GM13977 (cell line): ENCODE measurements at places on chromosomes 11 and 22.

DNA sequence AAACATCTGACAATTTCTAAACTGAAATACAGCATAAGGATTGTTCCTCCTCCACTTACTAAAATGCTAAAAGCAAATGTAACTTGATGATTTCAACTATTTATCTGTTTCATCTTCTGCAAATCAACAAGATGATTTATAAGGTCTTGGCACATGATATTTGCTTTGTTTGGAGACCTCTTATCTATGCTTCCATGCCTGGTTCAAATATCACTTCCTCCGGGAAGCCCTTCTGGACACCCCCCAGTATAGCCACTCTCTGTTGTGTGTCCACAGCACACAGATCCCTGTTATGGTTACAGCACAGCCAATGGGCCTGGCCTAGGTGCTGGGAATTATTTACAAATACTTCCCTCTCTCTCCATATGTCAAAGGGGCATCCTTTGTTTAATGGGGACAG, 114.8 kb downstream of the C11orf58 start:
- no peak for DNase-seq

DNA sequence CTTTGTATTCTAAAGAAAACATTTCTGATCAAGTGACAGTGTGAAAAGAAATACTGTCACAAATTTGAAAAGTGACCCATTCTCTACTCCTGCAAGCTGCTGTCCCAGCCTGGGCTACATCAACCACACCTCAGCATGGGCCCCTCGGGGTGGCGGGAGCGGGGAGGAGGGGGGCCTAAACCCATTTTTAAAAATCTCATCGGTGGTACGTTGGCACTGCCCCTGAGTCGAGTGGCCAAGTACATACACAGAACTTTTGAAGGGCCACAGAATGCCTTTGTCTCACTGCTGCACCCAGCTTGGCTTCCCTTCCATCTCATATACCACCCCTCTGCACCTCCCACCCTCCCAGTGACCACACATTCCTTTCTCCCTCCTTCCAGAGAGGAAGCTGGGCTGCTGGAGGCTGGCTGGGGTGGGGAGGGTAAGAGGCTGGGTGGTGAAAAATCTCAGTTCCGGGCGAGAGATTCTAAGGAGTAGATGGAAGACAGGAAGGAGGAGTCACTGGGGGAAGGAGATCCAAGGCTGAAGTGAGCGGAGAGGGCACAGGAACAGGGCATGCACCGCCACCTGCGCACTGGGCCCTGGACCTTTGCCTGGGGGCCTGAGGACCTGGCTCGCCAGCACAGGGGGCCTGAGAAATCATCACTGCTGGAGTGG, 21.1 kb downstream of the FXYD6 start:
- no peak for DNase-seq

DNA sequence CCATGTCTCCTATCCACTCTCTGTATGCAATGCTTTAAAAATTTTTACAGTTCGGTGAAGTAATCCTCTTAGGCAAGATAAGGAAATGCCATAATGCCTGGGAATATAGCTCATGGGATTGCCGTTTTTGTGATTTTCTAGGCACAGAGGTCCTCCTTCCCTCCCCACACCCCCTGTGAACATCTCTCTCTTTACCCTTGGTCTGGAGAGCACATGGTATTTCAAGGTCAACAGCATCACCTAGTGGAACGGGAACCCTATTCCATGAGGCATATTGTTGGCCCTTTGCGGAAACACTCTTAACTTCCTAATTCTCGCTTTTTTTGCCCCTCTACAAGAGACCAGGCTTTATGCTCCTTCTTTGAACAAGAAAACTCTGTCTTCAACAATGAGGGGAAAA, 8.8 kb downstream of the NXPE4 start:
- DNase-seq, result no peak

GRCh38 chr11:119422809-119423508, at the start of gene THY1:
TSS of gene THY1 (minus strand) at chr11:119423172. CDS start at chr11:119420905, 2,267 bp downstream.
- DNase-seq, result no peak

GRCh38 chr11:27020751-27021150, 19.9 kb upstream of the BBOX1 start:
- no peak for DNase-seq

- DNase-seq, result no peak
Measured at GRCh38 chr11:93348930-93349329, 18.4 kb downstream of the DEUP1 start.

DNA sequence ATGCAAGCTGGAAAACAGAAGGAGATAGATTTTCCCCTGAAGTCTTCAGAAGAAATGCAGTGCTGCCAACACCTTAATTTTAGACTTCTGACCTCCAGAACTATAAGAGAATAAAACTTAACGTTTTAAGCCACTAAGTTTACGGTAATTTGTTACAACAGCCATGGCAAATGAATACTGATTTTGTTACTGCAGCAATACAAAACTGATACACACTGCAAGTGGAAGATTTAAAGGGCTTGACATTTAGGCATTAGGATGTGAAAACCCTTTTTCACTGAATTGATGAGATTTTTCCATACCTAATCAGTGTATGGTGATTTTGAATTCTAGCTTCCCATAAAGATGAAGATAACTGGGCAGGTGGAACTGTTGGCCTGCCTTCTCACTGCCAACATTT, 22.1 kb upstream of the LMO2 start:
- DNase-seq, result no peak

- DNase-seq, result no peak
Measured at GRCh38 chr22:29032014-29032475, 29.6 kb downstream of the C22orf31 start.

GRCh38 chr11:2893935-2894334, 8.4 kb upstream of the CDKN1C start:
- no peak for DNase-seq

DNA sequence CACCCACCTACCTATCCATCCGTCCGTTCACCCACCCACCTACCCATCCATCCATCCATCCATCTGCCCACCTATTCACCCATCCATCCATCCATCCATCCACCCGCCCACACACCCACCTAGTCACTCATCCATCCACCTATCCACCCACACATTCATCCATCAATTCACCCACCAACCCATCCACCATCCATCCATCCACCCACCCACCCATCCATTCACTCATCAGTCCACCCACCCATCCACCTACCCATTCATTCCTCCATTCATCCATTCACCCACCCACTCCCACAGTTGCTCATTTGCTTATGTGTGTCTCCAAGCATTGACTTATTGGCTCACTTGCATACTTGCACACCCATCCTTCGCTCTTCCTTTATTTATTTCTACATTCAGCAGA, 50.1 kb downstream of the MYO7A start:
- DNase-seq, result no peak
